ENCODE measurements at places on chromosomes 11 and 22. TPM values are rescaled to one million over a fixed set of nuclear protein-coding genes. Genes with fewer than 3 reads are reported as not detected.

GRCh38 chr11:15911377-15912044, 444.8 kb downstream of the SOX6 start:
- H3K27me3 ChIP-seq = no peaks in the 10 kb centered on the region
- no peak overlapping the region for H3K4me3 ChIP-seq
- no peaks in the 10 kb centered on the region for H3K4me1 ChIP-seq
- no peak for DNase-seq
- no peaks in the 10 kb centered on the region for H3K36me3 ChIP-seq

BBOX1 gene
- not detected for polyA plus RNA-seq

- no peak for DNase-seq
- no peak overlapping the region for H3K4me3 ChIP-seq
- no peaks in the 10 kb centered on the region for H3K4me1 ChIP-seq
- no peaks in the 10 kb centered on the region for H3K36me3 ChIP-seq
- H3K27ac ChIP-seq = no peak overlapping the region
Observed at GRCh38 chr11:134460881-134461280, 48.8 kb upstream of the B3GAT1 start.

ENTHD1 gene
- not detected for polyA plus RNA-seq

- peak overlapping the region; percentile 64 for H3K4me3 ChIP-seq
- DNase-seq = no peak
- no peaks in the 10 kb centered on the region for H3K36me3 ChIP-seq
- no peak overlapping the region for H3K27ac ChIP-seq
- peaks cover 28% of the 10 kb centered on the region for H3K4me1 ChIP-seq
- peaks cover 12% of the 10 kb centered on the region for H3K27me3 ChIP-seq
Observed at GRCh38 chr22:21663738-21664137, 2.1 kb upstream of the PPIL2 start.

All from immature natural killer cell (primary cell).